ENCODE measurements at places on chromosomes 6 and 20.

DNA sequence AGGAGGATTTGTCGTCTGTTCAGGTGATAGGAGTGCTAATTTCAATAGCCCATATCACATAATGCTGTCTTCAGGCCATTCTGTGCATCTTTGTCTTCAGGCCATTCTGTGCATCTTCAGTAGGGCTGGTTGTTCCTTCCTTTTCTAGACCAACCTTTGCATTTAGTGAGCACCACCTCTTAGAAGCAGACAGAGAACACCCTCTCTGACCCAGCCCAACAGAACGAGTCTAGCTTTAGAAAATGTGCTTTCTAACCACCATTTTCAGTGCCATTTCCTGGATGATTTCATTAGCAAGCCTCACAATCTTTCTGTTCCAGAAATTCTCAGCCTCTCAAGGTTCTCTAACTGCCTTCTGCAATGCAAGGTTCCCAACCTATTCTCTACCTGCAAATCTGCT lies 215.3 kb upstream of the KCNQ5 start:
- no peak overlapping the region for H3K27ac ChIP-seq
- no peaks in the 10 kb centered on the region for H3K27me3 ChIP-seq
- DNase-seq = no peak
- no peaks in the 10 kb centered on the region for H3K4me1 ChIP-seq

- H3K27me3 ChIP-seq = no peaks in the 10 kb centered on the region
- H3K4me3 ChIP-seq = no peak overlapping the region
Observed at GRCh38 chr6:36355819-36356218, 19.1 kb upstream of the BNIP5 start.

GRCh38 chr6:132320007-132320406 lies 81.3 kb downstream of the MOXD1 start:
- H3K4me1 ChIP-seq = no peaks in the 10 kb centered on the region
- H3K36me3 ChIP-seq = no peaks in the 10 kb centered on the region
- H3K27me3 ChIP-seq = no peaks in the 10 kb centered on the region
- DNase-seq = no peak

- no peak overlapping the region for H3K27ac ChIP-seq
- H3K27me3 ChIP-seq = no peaks in the 10 kb centered on the region
- no peaks in the 10 kb centered on the region for H3K36me3 ChIP-seq
- H3K4me1 ChIP-seq = no peaks in the 10 kb centered on the region
Observed at GRCh38 chr6:155411154-155412052, 44.2 kb downstream of the NOX3 start.

GRCh38 chr6:119871520-119871919 lies 522.0 kb upstream of the MAN1A1 start:
- DNase-seq = no peak
- H3K4me3 ChIP-seq = no peak overlapping the region
- no peaks in the 10 kb centered on the region for H3K4me1 ChIP-seq
- H3K36me3 ChIP-seq = no peaks in the 10 kb centered on the region

DNA sequence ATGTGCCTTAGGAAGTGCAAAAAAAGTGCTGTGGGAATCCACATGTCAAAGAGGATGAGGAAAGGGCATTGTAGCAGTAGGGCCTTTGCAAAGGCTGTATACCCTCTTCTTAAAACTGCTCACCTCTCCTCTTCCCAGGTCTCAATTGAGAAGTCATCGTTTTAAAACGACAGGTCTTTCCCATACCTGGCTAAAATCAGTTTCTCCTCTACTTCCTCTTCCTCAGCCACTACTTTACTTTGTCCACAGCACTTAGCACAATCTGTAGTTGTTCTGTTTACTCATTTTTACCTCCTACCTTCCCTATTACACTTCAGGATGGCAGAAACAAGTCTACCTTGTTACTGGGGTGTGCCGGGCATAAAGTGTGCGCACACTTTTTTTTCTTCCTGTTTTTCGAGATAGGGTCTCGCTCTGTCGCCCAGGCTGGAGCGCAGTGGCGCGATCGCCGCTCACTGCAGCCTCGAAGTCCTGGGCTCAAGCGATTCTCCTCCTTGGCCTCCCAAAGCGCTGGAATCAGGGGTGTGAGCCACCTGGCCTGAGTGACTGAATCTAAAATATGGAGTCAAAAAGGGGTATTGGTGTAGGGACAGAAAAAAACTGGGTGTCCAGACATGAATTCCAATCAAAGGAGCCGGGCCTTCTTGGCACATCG lies 9.8 kb upstream of the ELOVL5 start:
- no peaks in the 10 kb centered on the region for H3K36me3 ChIP-seq
- no peak for DNase-seq
- H3K27ac ChIP-seq = peak overlapping the region; percentile 97
- H3K27me3 ChIP-seq = no peaks in the 10 kb centered on the region
- peaks cover 28% of the 10 kb centered on the region for H3K4me1 ChIP-seq

DNA sequence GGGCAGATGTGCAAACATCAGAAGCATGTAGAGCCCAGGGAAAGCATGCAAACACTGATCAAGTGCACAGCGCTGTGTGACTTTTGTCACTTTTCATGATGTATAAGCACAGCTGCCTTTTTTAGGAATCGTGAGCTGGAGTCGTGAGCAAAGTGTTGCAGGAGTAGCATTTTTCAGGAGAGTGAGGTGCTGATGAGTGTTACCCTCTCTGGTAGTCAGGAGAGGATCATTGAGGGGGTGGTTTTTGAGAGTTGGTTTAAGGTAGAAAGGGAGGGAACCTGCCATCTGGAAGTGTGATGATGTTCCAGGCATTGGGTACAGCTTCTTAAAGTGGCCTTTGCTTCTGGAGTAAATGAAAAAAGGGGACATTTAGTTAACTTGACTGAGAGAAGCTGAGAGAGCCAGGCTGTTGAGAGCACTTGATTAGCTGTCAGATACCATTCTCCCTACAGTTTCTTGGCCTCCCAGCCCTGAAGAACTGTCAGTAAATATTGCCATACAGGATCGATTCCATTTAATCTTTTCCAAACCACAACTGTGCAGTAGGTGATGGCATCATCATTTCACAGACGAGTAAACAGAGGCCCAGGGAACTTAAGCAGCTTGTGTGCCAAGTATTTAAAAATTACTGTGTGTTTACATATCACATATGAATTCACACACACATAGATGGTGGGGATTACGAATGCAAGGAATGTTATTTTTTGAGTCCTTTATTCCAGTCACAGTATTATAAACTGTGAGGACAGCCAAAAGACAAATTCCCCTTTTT lies 28.9 kb downstream of the TPD52L1 start:
- H3K4me3 ChIP-seq = no peak overlapping the region
- H3K4me1 ChIP-seq = no peaks in the 10 kb centered on the region
- no peaks in the 10 kb centered on the region for H3K27me3 ChIP-seq
- H3K27ac ChIP-seq = no peak overlapping the region

DNA sequence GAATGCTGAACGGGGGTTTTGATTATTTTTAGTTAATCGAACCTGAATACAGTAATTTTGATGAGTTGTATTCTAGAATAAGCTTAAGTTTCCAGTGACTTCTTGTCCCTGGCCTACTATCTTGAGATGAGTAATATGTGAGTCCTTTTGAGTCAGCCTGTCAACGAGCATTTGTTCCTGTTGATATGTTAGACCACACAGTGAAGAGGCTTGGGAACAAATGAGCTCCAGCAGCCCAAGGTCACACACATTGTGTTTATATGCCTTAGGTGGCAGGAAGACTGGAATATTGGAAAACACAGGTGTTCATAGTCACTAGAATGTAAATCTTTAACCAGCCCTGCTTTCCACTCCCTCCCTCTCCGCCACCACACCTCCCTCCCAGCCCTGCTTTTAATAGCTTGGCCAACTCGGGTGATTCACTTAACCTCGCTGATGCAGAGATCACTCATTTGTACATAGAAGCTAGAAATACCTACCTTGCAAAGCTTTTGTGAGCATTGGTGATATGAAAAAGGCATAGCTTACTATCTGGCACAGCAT lies 9.1 kb downstream of the SMPDL3A start:
- no peaks in the 10 kb centered on the region for H3K4me1 ChIP-seq
- no peaks in the 10 kb centered on the region for H3K36me3 ChIP-seq
- no peak for DNase-seq
- H3K27me3 ChIP-seq = no peaks in the 10 kb centered on the region
- H3K4me3 ChIP-seq = no peak overlapping the region

DNA sequence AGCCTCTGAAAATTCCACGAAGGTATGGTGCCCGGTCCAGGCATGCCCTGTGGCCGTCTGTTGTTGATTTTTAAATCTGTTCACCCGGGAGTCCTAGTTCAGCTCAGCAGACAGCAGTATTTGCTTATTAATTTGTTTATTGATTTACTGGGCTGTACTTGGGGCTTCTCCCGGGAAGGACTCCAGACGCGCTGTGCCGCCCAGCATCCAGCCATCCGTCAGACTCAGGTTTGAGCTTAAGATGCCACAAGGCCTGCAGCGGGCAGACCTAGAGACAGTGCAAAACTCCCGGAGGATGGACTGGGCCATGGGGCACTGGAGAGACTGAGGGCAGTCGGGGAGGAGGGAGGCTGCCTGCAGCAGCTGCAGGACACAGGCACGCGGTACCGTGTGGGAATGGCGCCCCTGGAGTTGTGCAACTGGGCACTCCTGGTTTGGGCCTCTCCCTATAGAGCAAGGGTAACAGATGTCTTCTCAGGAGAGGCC lies 17.3 kb upstream of the CCDC167 start:
- H3K36me3 ChIP-seq = no peaks in the 10 kb centered on the region
- peaks cover 72% of the 10 kb centered on the region for H3K4me1 ChIP-seq
- H3K4me3 ChIP-seq = peak overlapping the region; percentile 48
- DNase-seq = no peak
